ENCODE measurements at places on chromosomes 4 and X.

GRCh38 chr4:158255727-158256324 is 45.5 kb downstream of the TMEM144 start:
- no peak for DNase-seq

DNA sequence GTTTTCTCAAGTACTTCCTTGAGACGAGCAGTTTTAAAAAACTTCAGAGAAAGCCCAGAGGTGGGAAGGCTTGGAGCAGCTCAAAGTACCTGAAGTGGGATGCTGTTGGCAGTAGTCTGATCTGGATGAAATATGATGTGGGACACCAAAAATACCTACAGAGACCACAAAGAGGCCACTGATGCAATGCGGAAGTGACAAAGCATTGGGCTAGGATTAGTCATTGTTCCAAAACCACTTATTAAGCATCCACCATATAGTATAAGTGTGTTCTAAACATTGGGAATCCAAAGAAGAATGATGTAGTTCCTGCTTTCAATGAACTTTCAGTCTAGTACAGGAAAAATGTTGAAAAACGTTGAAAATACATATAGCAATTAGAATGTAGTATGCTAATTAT is 386.1 kb upstream of the CNKSR2 start:
- no peak for DNase-seq

DNA sequence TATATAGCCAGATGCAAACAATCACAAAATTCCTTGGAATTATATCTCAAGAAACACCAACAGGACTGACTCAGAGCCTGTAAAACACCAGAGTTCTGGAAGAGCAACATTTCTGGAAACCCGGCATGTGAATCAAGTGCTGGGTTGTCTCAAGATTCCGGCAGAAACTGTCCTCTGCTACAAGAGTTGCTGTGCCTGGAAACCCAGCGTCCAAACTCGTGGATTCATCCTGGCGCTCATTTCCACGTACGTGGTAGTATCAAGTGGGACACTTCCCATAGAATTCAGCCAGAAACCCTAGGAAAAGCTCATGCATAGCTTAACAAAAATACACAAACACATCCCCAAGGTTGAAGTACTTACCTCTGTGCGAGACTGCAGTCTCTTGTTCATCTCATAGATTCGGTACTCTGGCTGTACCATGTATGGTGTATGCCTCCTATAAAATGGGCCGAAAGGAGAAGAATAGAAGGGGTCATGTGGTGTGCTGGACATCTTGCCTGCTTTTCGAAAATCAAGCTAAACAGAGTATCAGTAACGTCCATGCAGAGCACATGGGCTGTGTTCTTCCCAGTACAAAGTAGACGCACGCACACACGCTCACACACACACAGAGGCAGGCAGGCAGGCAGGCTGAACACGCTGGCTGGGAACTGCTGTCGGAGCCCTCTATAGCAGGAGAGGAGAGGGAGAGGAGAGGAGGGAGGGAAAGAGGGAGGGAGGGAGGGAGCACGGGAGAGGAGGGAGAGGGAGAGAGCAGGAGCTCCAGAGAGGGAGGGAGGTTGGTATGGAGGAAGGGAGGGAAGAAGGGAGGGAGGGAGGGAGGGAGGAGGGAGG is at the start of gene LDB2:
Gene LDB2, minus strand, starts transcription at position 655 of the 837 bp plus-strand sequence.
- DNase-seq, result no peak

DNA sequence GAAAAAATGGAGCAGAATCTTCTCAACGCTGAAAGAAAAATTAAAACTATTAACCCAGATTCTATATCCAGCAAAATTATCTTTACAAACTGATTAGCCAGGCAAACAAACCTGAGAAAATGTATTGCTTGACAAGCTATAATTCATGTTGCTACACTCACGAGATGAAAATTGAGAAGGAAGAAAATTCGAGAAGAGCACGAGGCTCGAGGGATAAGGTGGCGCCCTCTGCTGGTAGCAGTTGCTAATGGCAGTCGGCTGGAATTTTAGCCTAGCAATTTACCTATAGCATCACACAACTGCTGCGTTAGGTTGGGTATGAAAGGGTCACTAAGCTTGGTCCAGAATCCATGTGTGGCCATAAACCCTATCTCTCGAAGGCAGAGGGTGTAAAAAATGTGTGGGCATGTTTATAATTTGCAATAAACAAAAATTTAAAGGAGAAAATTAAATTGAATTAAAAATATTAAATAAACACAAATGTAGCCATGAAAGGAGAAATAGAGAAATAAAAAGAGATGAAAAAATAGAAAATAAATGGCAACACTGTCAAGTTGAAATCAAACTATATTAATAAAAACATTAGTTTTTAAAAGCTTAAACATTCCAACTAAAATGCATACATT is 126.6 kb downstream of the PPP4R3C start:
- peak; percentile 2 for DNase-seq
